ENCODE measurements at places on chromosomes 2 and 18.

GRCh38 chr2:173684896-173685459 lies 280.2 kb downstream of the SP3 start:
- DNase-seq, result no peak

- DNase-seq, result peak; percentile 95
Observed at GRCh38 chr2:37083873-37084794, at the start of the genes GPATCH11 and HEATR5B. TSS of gene GPATCH11 (plus strand) at chr2:37084518. CDS start at chr2:37088382, 3,864 bp downstream. TSS of gene HEATR5B (minus strand) at chr2:37084372. CDS start at chr2:37083414, 958 bp downstream.

DNA sequence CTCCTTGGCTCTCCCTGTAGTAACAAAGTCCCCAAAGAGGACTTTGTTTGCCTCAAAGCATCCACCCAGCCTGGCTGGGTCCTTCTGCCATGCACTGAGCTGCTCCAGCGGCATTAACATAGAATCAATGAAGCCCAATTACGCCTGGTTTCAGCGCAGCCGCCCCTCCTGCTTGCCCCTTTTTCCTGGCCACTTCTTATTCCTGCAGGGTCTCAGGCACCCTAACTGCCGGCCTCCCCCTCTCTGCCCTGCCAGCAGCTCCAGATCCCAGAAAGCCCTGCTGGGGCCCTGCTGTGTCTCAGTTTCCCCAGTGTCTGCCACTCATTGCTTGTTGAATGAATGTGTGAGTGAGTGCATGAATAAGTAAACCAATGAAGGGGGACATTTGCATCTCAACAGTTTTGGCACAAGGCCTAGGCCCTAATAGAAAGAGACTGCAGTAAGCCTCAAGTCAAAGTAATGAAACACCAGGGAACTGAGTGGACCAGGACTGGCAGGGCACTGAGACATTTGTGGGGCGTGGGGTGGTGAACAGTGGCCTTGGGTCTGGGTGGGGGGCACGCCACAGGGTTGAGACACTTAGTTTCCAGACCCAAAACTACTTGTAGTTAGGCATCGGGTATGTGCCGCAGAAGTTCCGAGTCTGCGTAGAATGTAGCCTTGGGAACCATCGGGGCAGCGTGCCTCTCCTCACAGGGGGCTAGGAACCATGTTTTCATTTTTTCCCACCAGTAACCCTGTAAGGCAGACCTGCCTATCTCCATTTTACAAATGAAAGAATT lies 60.6 kb downstream of the SMAD7 start:
- DNase-seq, result no peak

DNA sequence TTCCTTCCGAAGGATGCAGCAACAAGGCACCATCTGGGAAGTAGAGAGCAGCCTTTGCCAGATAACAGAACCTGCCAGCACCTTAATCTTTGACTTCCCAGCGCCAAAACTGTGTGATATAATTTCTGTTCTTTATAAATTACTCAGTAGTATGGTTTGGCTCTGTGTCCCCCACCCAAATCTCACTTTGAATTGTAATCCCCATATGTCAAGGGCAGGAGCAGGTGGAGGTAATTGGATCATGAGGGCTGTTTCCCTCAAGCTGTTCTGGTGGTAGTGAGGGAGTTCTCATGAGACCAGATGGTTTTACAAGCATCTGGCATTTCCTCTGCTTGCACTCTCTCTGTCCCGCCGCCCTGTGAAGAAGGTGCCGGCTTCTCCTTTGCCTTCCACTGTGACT lies 899.9 kb downstream of the TRIB2 start:
- no peak for DNase-seq

DNA sequence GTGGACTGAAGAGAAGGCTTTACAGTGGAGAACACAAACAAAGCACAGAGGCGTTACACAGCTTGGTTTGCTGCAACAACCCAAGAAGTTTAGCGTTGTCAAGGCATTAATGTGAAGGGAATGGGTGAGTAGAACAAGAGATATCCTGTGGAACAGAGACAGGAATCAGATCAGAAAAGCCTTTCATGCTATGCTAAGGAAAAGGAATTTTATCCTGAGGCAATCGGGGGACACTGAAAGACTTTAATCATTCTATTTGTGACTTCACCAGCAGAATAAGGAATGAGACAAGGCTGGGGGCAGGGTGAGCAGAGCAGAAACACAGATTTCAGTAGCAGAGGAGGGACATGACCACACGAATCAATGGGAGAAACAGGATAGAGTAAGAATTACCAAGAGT lies 600.7 kb downstream of the IRS1 start:
- no peak for DNase-seq

All from RCC 7860 (cell line).